H7 (cell line): ENCODE measurements at places on chromosomes 7 and 10.

GRCh38 chr7:26149391-26149977 lies 2.5 kb upstream of the NFE2L3 start:
- no peak for DNase-seq

GRCh38 chr10:53491774-53492173 lies 719.2 kb upstream of the MBL2 start:
- DNase-seq = no peak

DNA sequence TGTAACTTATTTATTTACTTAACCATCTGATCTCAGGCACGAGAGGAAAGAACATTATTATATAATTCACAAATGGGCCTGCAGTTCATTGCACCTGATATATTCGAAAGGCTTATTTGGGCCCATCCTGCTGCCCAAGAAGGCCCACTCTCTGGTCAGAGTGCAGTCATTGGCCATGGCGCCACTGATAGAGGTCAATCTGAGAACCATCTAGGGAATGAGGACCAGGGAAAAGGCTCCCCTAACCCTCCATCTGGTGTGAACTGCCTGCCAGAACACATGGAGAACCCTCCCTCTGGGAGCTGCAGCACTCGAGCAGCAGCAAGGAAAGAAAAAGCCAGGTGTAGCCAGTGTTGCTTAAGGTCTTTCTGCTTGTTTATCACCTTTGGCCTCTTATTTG lies 136.6 kb downstream of the REEP3 start:
- DNase-seq = no peak

DNA sequence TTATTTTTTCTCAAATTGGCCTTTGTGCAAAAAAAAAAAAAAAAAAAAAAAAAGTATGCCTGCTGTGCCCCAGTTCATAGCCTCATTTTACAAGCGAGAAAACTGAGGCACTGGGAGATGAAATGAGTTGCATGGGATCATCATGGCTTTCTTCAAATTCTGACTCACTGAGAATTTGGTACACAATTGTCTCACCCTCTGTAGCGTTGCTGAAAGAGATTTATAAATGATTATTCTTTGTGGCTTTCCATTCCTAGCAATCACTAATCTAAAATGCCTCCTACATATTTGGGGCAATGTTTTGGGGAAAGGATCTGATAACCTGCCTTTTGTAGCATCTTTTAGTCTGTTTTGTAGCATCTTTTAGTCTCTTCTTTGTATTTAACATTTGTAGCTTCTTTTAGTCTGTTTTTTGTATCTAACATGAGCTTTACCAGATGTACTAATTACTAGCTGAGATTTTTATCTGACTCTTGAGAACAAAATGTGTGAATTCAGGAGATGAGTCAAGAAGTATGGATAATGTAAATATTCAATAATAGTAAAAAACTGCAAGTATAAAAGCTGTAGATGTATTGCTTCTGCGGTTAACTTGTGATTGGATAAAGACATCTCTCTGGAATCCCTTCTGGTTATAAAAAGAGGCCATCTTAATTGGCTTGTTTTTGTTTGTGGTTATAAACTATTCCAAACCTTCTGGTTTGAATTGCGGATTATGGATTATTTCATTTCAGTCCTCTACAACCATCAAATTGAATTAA lies 161.4 kb downstream of the ARID5B start:
- DNase-seq = no peak

DNA sequence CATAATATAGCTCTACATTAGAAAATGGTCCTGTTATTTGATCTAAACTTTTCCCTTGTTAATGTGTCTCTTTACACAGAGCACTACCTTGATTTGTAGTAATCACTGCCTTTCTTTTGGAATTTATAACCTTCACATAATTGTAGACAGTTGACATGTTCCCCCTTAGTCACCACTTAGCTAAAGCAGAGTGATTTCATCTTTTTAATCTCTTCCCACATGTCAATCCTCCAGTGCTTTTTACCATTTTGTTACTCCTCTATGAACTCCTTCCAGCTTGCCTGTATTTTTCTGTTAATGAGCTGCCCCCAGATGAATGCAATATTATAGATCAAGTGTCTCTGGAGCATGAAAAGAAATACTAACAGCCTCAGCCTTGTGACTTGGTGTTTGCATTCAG lies 2.6 kb upstream of the PPP1R3A start:
- DNase-seq = no peak

DNA sequence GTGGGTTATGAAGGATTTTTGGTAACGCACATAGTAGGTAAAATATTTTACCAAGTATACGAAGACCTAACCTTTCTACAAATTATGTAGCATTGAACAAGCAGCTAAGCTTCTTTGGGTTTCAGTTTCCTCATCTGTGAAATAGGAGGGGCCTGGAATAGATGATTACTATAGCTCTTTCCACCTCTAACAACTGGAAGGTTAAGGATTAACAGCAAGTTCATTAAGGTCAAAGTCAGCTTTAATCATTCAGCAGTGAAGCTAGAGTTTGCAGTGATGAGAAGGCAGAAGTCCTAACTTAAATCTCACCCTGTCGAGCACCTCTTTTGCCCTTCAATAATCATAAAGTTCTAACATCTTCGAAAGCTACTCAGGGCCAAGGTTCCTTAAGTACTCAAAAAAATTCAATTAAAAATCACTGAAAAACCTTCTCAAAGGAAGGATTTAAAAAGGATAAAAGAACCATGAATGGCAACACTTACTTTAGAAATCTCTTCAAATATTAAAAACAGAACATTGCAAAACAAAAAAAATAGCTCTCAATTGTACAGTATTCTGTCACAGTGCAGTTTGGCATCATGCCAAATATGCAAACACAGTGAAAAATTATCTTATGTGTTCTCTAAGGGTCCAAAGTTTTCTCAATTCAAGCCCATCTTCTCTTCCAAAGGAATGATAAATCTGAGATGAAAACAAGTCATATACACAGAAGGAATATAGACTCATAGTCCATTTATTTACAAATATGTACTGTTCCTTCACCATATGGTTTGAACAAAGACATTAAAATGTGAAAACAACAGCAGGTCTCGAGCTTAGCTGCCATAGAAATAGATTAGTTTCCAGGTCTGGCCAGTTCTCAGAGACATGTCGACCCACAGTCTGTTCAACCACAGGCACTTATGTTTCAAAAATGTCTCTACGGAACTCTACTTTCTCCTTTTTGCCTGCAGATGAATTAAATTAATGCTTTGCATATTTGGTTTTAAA lies 152.0 kb upstream of the SLC13A1 start:
- no peak for DNase-seq

- no peak for DNase-seq
Observed at GRCh38 chr7:15491361-15491760, 70.5 kb downstream of the AGMO start.

DNA sequence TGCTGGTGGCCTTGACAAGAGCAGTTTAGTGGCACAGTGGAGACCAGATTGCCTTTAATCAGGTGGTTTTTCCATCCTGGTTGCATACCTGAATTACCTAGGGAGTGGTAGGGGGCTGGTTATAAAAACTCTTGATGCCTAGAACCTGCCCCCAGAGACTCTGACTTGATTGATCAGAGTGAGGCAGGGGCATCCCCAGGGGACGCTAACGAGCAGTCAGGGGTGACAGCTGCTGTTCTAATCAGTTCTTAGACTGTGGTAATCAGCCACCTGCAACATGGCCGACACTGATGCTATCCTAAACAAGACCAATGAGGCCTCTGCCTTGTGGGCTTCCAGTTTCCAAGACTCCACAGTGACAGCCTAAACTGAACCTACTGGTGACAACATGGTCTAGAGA lies 2.0 kb upstream of the OPALIN start:
- DNase-seq = no peak

GRCh38 chr10:118585794-118586193 lies 9.7 kb downstream of the PRLHR start:
- no peak for DNase-seq

DNA sequence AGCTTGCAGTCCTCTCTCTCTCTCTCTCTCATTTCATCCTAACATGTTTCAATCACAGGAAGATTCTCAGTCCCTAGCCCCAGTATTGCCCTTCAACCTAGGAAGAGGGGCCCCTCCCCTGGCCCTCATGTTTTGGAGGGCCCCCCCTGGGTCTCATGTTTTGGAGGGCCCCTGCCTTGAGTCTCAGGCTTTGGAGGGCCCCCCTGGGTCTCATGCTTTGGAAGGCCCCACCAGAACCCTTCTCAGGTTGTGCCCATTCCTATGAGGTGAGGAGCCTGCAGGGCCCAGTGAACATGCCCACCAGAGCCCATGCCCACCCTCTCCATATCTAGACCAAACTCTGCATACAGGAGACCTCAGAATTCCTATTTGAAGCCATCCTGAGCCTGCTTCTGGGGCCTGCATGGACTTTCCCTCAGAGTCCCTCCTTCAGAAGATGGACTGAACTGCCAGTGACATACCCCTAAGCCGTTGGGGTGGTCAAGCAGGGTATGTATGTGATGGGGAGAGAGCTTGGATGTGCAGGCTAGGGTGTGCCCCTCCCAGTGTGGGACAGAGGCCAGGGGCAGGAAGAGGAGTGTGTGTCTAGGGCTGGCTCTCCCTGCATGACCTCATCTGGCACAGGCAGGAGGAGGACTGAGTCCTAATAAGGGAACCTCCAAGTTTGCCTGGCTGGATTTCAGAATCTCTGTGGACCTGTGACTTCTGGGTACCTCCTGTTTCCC lies 8.1 kb upstream of the VDAC2 start:
- no peak for DNase-seq

GRCh38 chr7:117656806-117657205 lies 177.0 kb downstream of the CFTR start:
- no peak for DNase-seq

GRCh38 chr10:33211106-33211878 lies 123.2 kb downstream of the NRP1 start:
- DNase-seq = no peak

GRCh38 chr7:142873281-142873784 lies 12.2 kb downstream of the TRPV6 start:
- peak; percentile 86 for DNase-seq
